Naive B cell (primary cell): ENCODE measurements at places on chromosomes 3 and 15.

GRCh38 chr3:171419457-171419856 lies 40.7 kb downstream of the TNIK start:
- DNase-seq = no peak

DNA sequence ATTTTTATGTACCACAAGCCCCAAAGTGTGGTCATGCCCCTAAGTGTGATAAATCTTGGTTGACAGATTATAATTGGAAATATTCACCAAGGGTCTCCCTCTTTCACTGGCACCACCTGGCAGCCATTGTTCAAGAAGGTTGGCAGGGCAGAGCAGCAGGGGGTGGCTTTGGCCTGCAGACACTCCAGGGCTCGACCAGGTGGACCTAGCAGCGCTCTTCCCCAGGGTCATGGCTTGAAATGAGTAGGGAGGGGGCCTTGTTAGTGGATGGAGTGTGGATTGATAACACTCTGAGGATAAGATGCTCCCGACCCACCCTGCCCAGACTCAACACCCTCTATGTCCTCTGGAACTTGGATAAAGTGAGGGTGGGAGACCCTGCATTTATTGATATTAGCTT lies 58.2 kb upstream of the KLHL25 start:
- no peak for DNase-seq

DNA sequence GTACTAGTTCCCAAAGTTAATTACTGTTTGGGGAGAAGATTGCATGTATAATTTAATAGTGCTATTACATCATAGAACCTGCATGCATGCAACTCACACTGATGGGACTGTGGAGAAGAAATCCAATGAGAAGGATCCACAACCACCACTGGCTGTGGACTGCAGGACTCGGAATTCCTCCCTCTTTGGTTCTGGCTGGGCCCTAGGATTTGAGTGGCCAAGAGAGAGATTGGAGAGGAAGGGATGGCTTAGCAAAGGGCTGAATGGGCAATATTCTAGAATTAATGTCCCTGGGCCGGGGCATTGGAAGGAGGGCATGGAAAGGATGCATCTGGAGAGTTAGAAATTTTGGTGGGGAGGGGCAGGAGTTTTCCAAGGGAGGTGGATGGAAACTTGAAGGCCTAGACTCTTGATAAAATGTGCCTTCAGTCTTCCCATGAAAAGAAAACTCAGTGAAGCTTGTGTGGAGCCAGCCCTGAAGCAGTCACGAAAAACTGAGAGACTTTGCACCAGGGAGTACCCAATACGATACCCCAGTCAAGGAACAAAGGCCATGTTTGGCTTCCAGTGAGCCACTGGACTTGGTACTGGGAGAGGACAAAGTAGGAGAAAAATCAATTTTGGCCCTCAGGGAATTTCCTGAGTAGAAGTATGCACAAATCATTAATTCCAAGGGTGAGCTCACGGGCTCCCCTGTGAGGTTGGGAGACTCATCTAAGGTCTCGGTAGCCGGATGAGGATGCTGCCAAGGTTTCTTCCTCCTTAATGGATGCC lies 31.4 kb upstream of the TPM1 start:
- no peak for DNase-seq

GRCh38 chr3:15924914-15925313 lies 127.1 kb upstream of the ANKRD28 start:
- DNase-seq = no peak

DNA sequence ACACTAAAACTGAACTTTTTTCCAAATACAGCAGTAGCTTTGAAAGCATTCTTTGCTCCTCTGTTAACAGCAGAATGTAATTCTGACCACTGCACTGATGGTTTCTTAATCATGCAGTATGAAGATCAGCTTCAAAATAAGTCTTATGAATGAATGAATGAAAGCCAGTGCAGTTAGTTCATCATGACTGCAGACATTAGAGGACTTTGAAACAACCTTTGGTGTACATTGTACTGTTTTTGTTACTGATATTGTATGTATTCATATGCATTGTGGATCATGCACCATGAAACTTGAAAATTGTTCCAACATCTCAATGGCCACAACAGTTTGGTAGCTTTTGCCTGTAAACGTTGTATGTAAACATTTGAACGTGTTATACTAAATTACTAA lies 1.3 kb upstream of the TNIK start:
- DNase-seq = no peak

DNA sequence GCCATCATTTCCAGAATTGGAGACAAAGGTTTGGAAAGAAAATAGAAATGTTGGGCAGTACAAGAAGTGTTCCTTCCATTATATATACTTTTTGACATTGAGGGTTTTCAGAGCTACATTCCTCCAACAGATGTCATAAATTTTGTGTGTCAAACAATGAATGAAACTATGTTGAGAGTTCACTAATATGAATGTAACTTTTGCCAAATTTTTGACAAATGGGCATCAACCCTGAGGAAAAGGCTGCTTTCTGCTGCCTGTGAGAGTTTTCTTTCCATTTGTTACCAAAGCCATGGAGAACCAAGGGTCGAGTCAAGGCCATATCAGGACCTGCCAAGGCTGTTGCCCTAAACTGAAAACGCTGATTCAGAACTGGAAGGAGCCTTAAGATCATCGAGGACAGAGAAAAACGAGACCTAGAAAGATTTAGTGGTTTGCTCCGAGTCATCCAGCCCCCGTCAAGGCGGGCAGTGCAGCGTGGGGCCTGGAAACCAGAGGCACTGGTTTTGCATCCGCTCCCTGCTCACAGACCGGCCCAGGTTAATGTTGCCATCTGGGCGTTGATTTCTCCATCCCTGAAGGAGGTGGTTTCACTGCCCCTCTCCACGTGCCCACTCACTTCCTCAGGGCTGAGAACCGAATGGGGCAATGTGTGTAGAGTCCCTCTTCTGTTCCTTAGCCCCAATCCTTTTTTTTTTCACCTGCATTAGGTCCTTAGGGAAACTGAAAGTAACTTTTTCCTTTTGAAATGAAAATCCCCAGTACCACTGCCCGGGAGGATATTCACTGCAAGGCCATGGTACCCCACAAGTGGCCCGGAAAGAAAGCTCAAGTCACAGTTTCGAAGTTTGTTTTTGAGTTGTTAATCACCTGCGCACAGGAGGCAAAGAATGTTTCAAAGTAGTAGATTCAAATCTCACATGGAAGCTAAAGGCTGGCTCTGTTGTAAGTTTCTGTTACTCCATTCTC lies 32.8 kb downstream of the TPM1 start:
- no peak for DNase-seq

DNA sequence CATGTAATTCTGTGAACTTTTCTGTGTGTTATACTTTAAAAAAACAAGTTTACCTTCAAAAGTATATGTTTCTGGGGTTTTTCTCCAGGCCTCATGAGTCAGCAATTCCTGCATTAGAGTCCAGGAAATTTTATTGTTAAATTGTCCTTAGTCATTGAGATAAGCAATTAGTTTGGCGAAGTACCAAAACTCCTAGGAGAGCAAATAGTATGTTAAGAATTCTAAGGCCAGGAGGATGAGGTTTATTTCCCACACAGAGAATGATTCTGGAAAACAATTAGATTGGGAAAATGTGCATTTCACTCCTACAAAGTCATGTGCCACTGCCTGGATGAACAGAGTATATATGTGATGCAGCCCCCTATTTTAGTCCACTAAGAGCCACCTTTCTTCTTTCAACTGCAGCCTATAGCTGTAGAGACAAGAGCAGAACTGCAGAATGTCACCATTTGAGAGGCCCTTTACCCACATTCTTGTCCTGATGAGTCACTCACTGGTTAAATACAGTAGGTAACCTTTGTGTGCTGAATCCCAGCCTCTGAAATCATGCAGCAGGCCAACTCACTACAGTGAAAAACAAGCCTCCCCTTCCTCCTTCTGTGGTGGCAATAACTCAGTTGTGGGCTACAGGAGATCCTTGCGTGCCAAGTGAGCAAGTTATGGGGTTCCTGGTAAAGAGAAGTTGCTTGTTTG lies 452.8 kb upstream of the THBS1 start:
- no peak for DNase-seq

GRCh38 chr3:177606891-177607290 lies 409.6 kb upstream of the TBL1XR1 start:
- DNase-seq = no peak

- no peak for DNase-seq
Observed at GRCh38 chr3:172839679-172840078, 89.2 kb downstream of the ECT2 start.

GRCh38 chr3:182787302-182788036 lies 5.8 kb upstream of the ATP11B start:
- DNase-seq = no peak

- DNase-seq = no peak
Observed at GRCh38 chr3:36695113-36695768, 69.1 kb downstream of the DCLK3 start.

- DNase-seq = no peak
Observed at GRCh38 chr15:88256279-88257230, at the start of gene NTRK3. TSS of gene NTRK3 (minus strand) at chr15:88256739. CDS start at chr15:88256153, 586 bp downstream.

GRCh38 chr3:41299036-41299435 lies 99.7 kb downstream of the CTNNB1 start:
- DNase-seq = no peak

- no peak for DNase-seq
Observed at GRCh38 chr3:177924261-177924660, 612.0 kb upstream of the KCNMB2 start.

- DNase-seq = no peak
Observed at GRCh38 chr3:38031022-38031994, 1.9 kb upstream of the PLCD1 start.

GRCh38 chr3:99686955-99687612 lies 48.7 kb downstream of the COL8A1 start:
- no peak for DNase-seq

GRCh38 chr15:65996901-65997300 lies 127.6 kb downstream of the RAB11A start:
- DNase-seq = no peak
